Breast epithelium (tissue), 4 donors: ENCODE measurements at places on chromosomes 5 and 9. TPM values are rescaled to one million over a fixed set of nuclear protein-coding genes. Genes with fewer than 3 reads are reported as not detected.

DNA sequence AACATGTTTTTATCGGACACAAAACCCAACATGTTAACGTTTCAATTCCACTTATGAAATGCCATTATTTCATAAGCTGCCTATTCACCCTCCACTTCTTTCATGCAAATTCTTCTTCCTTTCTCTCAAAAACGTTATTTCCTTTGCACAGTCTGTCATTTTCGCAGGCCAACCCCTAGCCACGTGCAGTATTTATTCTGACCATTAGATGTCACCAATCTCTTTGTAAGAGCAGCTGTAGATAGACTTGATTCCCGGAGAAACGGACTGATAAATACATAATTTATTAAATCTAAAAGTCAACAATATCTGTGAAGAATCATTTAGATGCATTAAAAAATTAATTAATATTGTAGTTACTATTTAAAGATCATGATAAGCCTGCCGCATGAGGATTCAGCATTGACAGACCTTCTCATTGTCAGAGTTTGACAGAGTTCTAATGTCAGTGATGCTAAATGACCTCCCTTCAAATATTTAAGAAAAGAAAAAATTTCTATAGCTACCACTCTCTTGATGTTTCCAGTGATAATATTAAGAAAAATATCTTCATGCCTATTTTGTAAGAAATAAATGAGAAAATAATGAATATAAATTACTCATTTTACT, 933.6 kb downstream of the CDH12 start:
- no peak for DNase-seq

- DNase-seq = no peak
These were observed 33.2 kb downstream of the HMCN2 start for GRCh38 chr9:130298662-130299279.

GRCh38 chr5:5403741-5404140, 18.7 kb upstream of the ICE1 start:
- no peak for DNase-seq

GRCh38 chr5:67844924-67845323, 370.6 kb upstream of the PIK3R1 start:
- no peak for DNase-seq

CEP120 gene
- 18.7 TPM for total RNA-seq
